ENCODE measurements at places on chromosomes 2 and 18.

DNA sequence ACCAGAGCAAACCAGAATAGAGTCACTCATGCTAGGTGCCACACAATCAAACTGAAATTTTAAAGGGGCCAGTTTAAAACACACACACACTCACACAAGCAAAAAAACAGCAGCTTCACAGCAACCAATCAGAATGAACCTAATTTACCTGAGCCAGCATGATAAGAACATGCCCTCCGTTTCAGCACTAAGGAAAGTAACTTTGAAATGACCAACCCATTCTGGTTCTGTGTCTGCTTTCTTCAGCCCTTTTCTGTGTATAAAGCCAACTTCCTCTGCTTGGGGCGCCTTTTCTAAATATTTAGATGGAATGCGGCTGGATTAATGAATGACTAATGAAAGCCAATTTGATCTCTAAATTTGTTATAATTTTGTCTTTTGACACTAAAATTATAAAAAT, 629.1 kb downstream of the ZEB2 start:
- DNase-seq = no peak

DNA sequence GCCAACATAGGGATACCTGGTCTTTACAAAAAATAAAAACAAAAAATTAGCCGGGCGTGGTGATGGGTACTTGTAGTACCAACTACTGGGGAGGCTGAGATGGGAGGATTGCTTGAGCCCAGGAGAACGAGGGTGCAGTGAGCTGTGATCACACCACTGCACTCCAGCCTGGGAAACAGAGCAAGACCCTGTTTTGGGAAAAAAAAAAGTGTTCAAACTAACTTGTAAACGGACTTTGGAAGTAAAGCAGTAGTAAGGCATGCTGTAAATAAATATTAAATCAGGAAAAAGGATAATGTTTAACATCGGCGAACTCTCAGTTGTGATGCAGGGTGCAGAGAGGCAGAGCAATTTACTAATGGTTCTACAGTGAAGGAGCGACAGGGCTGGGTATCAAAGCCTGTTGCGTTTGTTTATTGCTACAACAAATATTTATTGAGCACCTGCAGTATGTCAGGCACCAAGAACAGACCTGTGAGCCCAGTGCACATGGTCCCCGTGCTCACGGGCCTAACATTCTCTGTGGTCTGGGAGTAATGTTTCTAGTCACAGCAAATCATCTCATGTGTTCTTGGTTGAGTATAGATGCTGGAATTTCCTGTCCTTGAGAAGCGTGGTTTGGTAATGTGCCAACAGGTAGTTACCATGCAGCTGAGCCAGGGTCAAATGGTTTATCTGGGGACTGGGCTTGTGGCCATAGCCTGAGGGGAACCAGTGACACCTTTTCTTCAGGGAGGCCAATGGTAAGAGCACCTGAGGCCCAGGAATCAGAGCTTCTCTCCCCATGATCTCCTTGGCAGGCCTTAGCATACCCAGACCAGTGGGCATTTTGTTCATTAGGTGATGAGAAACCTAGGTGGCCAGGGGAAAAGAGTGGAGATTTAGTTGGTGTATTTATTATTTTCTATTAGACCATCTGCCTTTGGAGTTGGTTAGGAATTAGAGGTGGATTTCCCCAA, 27.9 kb upstream of the GREB1 start:
- no peak for DNase-seq

DNA sequence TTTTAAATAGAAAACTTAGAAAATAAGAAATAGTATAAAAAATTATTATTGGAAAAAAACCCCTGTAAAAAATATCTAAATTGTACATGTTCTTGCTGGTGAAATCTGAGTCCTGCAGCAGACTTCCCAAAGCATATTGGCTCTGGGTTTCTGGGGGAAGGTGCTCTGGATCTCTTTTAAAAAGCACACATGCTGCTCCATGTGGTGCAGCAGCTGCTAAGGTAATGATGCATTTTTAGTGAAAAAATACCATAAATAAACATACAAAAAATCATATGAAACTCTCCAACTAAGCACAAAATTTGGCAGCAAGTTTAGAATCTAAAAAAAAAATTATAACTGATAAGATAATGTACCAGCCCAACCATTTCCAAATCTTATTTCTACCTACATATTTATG, 216.5 kb downstream of the GPD2 start:
- peak; percentile 45 for DNase-seq

DNA sequence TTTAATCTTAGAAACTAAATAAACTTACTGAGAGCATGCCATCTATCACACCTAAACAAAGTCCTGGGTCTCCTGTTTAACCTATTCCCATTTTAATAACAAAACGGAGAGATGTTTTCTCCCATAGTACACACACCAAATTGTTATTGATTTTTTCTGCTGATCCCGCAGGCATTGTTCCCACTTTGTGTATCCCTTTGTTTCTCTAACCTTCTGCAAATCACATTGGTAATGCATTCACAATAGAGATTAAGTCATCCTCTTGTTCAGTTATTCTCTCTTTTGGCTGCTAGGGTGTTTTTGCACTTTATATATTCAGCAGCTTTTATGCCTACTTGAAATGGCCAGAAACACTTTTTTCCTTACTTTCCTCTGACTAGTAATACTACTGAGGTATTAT, 1071.9 kb upstream of the CDH2 start:
- DNase-seq = peak; percentile 12

DNA sequence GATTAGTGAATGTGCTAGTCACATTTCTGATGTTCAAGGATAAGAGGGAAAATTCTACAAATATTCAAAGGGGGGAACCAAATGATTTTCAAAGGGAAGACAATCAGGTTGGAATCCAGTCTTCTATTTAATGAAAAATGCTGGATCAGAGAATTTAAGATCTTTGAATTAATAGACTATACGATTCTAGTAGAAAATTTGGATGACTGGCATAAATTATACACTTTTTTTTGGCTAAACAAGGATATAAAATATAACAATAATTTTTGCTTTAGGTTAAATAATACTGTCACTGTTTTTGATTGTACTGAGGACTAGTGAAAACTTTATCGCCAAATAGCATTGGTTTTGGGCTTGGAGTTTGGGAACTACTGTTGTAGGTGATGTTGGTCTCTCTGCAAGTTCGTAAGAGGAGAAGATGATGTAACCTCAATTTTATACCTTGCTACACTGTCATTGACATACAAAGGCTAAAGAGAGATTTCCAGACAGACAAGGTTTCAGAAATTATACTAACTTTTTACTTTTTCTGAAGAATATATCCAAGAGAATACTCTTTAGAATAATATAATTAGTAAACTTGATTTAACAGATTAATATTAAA, 51.3 kb downstream of the NCOA1 start:
- DNase-seq = no peak

DNA sequence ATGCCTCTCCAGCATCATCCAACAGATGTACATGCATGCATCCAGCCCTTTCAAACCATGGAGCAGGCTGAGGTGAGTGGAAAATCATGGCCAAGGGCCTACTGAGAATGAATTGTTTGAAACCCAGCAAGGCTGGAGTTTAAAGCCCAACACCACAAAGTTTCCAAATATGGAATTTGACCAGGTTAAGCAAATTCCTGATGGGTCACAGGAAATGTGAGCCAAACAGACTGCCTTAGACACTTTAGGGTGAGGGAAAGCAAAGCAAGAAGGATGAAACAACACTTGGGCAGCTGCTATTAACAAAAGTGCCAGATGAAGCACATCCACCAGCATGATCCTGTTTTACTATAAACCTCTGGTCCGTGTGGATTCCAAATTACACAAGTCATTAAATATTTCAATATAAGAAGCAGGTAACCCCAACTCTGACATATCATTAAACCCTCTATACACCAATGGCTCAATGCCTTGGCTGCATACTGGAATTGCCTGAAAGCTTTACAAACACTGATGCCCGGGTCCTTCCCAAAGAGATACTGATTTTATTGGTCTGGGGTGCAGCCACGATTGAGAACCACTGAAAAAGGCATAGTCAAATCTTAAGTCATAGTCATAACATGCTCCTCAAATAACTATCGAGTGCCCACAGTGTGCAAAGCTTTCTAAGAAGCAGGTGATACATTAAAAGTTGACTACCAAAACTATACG, 9.1 kb downstream of the KLF7 start:
- no peak for DNase-seq

- no peak for DNase-seq
Measured at GRCh38 chr2:95326433-95327140, 29.4 kb downstream of the KCNIP3 start.

DNA sequence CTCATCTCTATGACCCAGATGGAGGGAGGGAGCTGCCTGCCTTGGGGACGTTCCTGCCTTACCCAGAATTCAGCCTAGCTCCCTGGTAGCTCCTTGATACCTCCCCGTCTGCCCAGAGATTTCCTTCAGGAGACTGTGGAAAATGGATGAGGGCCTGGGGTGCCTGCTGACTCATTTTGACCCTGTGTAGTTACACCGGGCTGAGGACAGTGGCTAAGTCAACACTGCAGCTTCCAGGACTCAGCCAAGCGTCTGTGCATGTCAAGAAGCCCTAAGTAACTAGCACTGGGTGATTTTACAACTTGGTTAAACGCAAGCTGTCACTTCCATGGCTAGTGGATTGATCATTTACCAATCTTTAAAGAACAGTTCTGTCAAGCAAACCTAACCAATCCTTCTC, 23.3 kb upstream of the EPAS1 start:
- no peak for DNase-seq

- no peak for DNase-seq
Measured at GRCh38 chr2:147572622-147573021, 272.2 kb upstream of the ACVR2A start.

DNA sequence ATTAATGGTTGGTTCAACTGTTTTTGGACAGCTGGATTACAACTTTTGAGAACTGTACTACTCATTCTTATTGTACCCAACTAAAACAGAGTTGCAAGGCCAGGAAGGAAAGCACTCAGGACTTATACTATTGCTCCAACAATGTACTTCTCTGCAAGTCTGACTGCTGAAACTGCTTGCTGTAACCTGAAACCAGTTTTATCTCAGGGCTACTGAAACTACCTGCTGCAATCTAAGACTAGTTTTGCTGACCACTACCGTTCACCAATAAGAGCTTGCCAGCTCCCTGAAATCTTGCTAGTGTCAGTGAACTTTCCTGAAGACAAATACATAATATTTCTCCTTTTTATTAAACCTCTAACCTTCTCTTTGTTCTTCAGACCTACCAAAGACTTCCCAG, 157.3 kb downstream of the CDCA7 start:
- DNase-seq = no peak

- no peak for DNase-seq
Measured at GRCh38 chr2:46499392-46499785, 20.0 kb downstream of the TMEM247 start.

DNA sequence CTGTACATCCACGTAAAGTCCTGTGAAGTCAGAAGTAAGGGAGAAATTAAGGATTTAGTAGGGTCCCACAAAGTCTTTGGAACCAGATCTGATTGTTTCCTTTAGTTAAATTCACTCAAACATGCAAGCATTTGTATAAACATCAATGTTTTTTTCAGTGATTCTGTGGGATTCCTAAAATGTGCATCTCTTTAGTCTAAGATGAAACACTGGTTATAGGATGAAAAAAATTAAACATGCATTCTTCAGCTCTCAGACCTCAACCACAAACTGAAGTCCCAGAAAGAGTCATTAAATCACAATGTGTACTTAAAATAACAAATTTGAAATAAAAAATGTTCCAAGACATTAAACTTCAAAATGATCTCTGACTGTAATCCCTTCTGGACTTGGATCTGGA, 76.5 kb upstream of the APCDD1 start:
- no peak for DNase-seq

DNA sequence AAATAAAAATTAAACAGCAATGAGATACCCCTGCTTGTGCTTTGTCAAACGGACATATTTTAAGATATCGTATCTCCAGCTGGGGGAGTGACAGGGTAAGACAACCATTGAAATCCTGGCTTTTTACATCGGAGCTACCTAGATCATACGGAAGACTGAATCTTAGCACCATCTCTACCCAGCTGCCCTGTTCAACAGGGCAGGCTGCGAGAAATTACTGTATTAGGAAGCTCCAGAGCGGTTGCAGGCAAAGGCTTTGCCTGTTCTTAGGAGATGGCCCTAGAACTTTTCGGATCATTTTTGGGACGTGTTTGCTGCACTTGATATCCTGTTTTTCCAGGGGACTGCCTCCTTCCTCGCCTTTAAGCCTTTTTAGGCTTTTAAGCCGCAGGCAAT, 2.0 kb upstream of the PRKCE start:
- no peak for DNase-seq

DNA sequence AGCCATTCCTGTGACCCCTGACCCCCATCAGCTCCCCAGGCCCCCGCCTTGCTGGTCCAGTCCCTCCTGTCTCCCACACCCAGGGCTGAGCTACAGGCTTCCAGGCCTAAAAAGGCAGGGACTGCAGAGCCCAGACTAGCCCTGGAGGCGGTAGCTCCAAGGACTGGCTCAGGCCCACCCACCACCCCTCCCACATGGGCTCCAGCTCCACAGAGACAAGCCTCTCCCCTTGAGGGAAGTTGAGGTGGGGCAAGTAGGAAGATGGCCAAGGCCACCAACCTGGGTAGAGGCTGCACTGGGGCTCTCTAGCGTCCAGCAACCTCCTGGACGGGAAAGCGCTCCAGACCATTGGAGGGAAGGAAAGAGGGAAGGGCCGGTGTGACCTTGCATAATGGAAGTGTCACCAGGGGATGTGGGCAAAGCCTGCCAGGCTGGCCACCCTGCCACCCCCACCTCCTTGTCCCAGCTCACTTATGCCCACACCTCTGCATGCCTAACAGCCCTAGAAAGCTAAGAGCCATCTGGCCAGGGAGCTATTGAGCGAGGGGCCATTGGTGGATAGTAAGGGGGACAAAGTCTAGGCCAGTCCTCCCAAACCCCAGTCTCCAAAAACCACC, 63.1 kb downstream of the TNS1 start:
- DNase-seq = no peak

DNA sequence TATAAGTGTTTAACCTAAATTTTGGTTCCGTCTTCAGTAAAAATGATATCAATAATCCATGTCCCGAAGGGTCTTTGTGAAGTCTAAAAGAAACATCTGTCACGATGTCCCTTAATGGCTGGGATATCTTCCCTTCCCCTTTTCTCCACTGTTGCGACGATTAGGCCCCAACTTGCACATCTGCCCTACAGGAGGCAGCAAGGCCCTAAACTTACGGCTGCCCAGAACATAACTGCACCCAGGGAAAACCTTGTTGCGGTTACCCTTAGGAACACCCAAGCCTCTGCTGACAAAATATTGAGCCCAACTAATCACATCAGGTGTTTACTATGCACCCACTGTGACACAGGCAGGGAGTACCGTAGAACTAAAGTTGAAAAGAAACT, 1.3 kb upstream of the SMAD2 start:
- peak; percentile 33 for DNase-seq

- no peak for DNase-seq
Measured at GRCh38 chr2:85975581-85975980, 86.8 kb upstream of the ST3GAL5 start.

GRCh38 chr2:219739866-219740440, 112.5 kb downstream of the SLC4A3 start:
- DNase-seq = no peak

GRCh38 chr2:28610583-28611201, 114.8 kb downstream of the PLB1 start:
- DNase-seq = no peak
